Naive B cell (primary cell): ENCODE measurements at places on chromosomes 1 and 21.
A peak's percentile ranks its signal among the peaks of the same experiment; 100 is the strongest.

DNA sequence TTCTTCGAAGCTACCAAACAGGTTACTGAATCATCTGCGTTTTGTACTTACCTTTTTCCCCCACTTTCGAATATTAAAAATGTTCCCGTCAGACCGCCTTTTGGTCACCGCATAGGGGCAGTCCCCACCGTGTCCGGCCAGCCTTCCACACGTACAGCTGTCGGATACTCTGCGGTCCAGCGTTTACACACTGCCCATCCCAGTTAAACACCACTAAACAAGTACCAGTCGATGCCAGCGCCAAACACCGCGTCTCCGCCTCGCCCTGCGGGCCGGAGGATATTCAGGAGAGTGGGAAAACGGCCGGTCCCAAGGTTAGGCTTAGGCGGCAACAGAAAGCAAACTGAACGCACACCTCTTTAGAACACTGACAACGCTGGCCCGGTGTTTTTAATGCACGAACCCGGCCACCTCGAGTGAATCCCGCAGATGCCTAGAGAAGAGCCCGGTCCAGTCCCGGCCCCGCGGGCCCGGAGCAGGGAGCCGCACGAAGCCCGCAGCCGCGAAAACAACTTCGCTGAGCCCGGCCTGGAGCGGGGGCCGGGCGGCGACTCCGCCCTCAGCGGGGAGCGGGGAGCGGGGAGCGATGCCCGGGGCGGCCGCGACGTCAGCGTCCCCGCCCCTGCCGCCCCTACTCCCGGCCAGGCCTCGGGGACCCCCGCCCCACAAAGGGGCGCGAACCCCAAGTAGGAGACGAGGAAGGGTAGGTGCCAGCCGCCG lies 730 bp upstream of the PHF13 start:
- no peak for DNase-seq

GRCh38 chr1:1435911-1436629 lies 580 bp downstream of the VWA1 start:
- DNase-seq = no peak

GRCh38 chr1:36175137-36176095 lies 19.5 kb downstream of the MAP7D1 start:
- DNase-seq = peak; percentile 14

DNA sequence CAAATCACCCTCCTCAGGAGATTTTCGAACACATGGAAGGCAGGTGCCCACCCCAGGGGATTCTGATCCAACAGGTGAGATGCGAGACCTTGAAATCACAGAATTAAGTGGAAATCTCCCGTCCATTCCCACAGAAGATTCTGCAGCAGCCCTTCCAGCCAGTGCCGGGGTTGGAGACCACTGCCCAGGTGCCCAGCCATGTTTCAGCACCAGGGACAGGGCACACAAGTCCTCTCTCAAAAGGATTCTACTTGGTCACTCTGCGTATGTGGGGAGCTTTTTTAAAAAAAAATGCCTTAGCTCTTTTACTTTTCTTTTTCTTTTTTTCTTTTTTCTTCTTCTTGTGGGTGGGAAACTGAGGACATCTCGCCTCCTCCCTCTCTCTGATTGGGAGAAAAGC lies 80.7 kb downstream of the VWA5B1 start:
- no peak for DNase-seq

- DNase-seq = no peak
Observed at GRCh38 chr1:69269491-69269890, 298.2 kb upstream of the LRRC7 start.

GRCh38 chr21:16496609-16497008 lies 766.8 kb downstream of the USP25 start:
- no peak for DNase-seq

GRCh38 chr21:44295646-44296045 lies 4.2 kb upstream of the PFKL start:
- no peak for DNase-seq

DNA sequence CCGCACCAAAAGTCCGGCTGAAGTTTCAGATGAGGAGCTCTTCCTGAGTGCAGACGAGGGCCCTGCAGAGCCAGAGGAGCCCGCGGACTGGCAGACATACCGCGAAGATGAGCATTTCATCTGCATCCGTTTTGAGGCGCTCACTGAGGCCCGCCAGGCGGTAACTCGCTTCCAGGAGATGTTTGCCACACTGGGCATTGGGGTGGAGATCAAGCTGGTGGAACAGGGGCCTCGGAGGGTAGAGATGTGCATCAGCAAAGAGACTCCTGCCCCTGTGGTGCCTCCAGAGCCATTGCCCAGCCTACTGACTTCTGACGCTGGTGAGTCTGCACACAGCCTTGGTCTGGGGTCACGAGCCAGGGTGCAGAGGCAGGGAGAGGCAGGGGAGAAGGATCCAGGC lies 84.7 kb downstream of the TRIM11 start:
- DNase-seq = no peak

GRCh38 chr1:6197746-6198427 lies 1.5 kb downstream of the RPL22 start:
- DNase-seq = no peak

- DNase-seq = no peak
Observed at GRCh38 chr1:44628962-44629756, 45.1 kb downstream of the TMEM53 start.

DNA sequence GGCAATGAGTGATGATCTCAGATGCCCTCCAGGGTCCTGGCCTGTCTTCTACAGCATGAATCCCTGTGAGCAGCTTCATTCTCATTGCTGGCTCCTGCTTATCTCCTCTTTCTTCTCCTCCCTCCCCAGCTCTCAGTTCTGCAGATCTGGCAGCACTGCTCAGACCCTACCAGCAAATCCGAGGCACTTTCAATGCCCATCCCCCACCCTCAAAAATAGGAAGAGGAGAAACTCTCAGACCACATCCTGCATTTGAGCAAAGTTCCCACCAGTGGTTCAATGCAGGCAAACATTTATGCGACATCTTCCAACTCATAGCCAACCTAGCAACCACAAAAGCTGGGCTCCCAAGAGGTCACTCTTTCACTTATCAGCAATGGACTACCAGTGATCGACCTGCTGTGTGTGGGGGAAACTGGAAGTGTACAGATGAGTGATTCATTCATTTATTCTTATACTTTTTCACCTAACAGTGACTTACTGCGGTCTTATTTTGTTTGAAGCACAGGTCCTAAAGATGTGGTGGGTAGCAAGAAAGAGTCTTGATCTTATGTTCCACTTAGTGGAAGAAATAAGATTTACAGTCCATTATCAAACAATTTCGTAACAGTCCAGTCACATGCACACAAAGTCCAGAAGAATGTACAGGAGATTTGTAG lies 5.8 kb upstream of the CHI3L2 start:
- peak; percentile 74 for DNase-seq

DNA sequence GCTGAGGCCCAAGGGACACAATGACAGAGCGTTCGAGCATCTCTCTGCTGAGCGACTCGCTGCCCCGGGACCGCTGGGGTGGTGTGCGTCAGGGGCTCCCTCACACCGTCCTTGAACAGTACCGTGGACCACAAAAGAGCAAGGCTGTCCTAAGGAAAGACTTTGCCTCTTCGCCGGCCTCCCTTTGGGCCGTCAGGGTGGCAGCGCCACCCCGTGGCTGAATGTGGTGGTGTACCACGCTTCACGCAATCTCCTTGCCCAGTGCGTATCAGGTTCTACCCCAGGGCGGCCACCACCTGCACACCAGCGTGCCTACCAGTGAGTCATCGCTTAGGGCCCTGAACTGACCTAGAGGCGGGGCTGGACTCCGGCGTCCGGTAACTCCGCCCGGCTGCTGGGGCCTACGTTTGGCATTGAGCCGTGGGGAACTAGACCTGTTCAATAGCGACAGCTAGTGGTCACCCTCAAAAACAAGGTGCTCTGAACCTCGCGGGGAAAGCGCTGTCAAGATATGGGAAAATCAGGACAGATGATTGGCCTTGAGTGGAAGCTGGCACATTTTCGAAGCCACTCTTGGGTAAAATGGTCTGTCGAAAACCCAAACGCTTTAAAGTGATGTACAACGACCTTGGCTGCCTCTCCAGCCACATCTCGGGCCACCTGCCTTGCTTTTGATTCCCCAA lies 8.1 kb upstream of the TRAF3IP3 start:
- peak; percentile 70 for DNase-seq

GRCh38 chr1:172446547-172446946 lies 2.7 kb upstream of the PIGC start:
- no peak for DNase-seq

- no peak for DNase-seq
Observed at GRCh38 chr1:48548985-48549384, 77.0 kb upstream of the SPATA6 start.

DNA sequence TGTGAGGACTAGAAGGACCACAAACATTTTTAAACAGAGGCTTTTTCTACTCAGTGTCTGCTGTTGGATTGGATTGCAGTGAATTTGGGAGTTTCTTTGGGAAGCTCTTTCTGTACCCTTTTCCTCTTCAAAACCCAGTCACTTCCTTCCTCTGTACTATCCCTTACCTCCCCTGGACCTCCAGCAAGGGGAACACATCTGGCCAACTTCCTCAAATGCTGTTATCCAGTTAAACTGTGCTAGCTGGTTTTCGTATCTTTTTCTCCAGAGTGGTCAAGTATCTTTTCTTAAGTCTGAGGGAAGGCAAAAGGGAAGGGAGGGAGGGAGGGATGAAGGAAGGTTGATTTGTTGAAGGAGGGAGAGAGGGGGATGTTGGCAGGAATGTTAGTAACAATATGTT lies 99.2 kb upstream of the TNR start:
- no peak for DNase-seq

DNA sequence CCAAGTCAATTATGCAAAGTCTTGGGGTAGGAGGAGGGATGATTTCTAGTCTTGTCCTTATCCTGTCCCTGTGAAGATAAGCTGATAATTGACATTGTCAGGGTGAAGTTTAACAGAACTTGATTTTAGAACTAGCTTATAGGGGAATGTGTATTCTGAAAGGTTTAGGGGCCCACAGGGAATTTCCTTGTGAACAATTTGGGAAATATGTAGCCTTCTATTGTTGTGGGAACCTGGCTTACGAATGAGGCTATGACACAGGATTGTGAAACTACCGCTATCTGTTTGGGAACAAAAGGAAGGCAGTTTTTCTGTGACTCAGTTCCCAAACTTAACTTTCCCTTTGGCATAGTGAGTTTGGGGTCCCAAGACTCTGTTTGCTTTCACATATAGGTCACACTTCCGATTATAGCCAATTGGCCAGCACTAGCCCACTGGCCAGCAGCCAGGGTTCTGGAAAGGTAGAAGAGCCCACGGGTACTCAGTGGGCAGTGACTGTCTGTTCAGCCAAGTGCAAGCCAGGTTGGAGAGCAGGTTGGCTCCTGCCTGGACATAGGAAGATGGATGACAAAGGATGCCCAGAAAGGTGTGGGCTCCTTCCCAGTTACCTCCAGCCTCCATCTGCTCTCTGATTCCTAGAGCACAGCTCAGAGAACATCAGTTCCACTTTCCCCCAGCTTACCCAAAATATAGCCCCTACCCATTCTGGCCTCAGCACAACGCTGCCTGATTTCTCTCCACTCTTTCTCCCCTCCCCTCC lies 35.5 kb downstream of the H3-3A start:
- no peak for DNase-seq

- DNase-seq = no peak
Observed at GRCh38 chr1:218139761-218140160, 145.3 kb upstream of the RRP15 start.

DNA sequence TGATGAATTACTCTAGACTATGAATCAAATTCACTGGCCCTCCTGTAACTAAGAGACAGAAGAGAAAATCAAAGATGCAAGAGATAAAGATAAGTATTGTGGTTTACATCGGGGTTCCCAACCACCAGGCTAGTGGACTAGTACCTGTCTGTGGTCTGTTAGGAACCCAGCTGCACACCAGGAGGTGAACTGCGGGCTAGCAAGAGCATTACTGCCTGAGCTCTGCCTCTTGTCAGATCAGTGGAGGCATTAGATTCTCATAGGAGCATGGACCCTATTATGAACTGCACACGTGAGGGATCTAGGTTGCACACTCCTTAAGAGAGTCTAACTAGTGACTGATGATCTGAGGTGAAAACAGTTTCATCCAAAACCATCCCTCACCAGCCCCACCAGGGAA lies 58.9 kb upstream of the DUSP10 start:
- DNase-seq = no peak

DNA sequence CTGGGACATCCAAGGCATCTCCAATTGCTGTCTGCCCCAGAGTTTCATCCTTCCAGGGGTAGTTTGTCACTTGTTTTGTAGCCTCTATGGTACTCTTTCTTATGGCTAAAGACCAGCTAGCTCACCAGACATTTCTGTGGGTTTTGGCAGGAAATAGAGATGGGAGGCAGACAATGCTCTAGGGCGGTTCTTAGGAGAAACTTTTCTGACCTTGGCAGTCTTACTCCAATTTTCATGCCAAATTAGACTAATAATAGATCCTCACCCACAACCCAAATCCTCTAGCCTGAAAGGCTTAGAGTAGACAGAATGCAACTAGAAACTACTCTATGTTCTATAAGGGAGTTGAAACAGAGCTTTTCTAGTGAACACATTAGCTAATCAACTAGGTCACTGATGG lies 69.8 kb downstream of the LRIG2 start:
- no peak for DNase-seq

DNA sequence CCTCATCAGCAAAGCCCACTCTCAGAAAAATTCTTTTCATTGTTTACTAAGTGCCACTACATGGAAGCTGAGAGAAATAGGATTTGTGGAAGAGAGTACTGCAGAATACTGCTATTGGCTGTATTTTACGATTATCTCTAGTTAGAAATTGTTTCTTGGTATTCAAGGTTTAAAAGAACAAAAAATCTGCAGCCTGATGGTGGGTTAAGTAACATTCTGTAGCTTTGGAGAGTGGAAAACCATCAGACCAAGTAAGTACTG lies 27.3 kb downstream of the PTTG1IP start:
- DNase-seq = no peak

DNA sequence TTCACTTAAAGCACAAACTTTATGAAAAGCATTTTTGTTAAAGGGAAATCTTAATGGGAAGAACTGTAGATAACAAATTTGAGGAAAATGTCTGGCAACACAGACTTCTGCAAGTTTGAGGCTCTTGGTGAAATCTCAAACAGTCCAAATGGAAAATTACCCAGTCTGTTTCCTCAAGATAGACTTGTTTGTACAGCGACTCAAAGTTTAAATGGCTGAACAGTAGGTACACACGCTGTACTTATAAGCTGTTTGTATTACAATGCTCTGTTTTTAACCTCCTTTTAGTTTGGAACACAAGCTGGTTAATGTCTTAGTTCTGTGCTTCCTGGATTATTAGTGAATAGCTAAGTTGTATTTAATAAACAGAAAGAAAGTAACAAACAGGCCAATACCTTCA lies 217.1 kb downstream of the NFIA start:
- DNase-seq = no peak
